ENCODE measurements at places on chromosomes 5 and 9.

GRCh38 chr5:11985993-11986392, 81.7 kb upstream of the CTNND2 start:
- no peak for DNase-seq

DNA sequence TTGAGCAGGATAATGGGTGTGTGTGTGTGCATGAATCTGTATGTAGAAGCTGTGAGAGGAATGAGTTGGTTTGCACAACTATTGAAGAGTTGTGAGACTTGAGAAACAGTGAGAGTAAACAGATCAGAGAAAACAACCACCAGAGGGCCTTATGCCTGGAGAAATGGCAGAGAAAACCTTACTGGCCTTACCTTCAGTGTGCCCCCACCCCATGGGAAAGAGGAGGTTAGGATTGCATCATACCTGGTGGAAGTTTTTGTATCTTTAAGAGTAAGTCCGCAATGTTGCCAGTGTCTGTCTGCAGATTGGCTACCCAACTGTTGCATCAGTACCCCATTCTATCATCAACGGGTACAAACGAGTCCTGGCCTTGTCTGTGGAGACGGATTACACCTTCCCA, 1909.4 kb upstream of the WWC1 start:
- no peak for DNase-seq

DNA sequence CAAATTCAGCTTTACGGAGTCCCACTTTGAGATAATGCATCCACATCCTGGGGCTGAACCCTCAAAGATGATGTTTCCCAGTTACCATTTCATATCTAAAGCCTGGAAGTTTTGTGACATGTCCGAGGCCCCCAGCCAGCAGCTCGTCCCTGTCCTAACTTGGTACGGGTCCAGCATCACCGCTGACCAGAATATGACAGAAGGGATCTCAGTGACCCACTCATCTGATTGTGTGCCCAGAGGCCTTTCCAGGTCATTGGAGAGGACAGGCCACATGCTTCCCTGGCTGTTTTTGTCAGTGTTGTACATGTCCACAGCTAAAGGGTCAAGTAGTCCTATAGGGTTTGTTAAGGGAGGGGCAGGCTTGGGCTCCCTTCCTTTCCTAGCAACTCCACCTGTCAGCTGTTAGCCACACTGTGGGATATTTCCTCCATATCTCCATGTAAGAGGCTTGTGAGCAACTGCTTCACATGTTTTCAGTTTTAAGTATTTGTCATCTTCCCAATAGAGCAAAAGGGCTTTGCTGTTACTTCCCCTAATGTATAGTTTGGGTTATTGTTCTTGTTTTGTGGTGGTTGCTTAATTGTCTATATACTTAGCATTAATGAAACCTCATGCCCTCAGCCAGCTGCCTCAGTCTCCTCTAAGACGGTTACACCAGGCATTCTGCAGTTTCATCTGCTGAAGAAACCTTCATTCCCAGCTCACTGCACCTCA, 33.4 kb downstream of the SECISBP2 start:
- DNase-seq: peak; percentile 68

GRCh38 chr9:131485728-131486422, 16.8 kb upstream of the POMT1 start:
- DNase-seq: no peak

DNA sequence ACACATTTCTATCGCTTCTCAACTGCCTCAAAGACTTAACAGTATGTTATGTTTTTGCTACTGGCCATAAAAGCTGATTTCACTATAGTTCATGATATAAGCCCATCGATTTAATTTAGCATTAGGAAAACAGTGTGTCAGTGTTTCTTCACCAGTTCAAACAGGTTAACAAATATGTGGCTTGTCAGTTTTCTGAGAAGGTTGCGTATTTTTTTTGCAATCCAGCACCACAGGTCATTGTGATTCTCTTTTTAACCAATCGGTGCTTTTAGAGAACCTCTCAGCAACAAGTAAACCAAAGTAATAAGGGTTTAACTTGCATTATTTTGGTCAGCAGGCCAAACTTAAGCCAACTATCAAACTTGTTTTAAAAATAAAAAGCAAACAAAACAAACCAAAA, 409.6 kb downstream of the NFIB start:
- DNase-seq: no peak

DNA sequence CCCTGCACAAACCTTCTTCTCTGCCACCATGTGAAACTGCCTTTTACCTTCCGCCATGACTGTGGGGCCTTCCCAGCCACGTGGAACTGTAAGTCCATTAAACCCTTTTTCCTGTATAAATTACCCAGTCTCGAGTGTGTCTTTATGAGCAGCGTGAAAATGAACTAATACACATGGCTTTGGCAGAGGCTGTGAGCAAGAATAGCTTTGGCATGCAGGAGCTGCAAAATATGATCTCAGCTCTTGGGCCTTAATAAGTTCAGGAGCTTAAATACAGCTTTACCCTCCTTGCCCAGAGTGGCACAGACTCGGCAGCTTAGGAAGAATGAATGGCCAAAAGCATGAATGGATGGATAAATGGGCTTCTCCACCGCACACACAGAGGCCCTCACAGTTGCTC, 15.7 kb upstream of the SLC36A1 start:
- no peak for DNase-seq

GRCh38 chr9:20373263-20373662, 249.0 kb downstream of the MLLT3 start:
- DNase-seq: no peak

GRCh38 chr5:103333376-103333775, 74.8 kb downstream of the MACIR start:
- no peak for DNase-seq

GRCh38 chr5:141762790-141763368, 80.8 kb upstream of the ARAP3 start:
- DNase-seq: no peak

DNA sequence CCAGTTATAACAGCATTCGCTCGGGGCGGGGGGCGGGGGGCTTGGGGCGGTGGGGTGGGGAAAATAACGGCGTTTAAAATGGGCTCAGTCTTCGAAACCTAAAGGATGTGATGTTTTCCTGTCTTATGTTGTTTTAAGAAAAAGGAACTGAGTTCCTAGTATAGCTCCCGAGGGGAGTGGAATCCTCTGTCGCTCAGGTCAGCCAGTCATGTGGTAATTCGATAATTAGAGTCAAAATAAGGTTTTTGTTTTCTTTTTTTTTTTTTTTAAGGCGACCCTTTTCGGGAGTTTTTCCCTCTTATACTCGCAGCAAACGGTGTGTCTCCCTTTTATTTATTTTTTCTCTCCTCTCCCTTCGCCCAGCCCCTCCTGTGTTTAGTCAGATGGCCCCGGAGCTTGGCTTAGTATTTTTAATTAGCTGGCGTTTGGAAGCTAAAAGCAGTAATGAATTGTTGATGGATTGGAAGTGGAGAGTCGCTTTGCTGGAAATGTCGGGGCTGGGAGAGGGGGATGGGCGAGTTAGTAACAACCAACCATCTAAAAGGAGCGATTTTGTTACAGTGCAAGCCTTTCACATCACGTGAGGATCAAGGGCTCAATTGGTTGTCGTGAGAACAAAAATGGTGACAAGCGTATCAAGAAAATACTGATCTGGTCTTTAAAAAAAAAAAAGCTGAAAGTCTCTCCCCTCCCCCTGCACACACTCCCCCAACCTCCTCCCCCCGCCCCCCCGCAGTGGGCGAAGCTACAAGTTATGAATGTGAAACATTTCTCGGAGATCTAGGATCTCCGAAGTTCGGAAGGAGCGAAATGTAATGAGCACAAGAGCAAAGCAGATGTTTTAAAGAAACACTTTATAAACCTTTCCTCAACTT, 714 bp upstream of the ZNF608 start:
- peak; percentile 89 for DNase-seq

GRCh38 chr9:93324191-93324834, 127.2 kb upstream of the FAM120A start:
- no peak for DNase-seq

DNA sequence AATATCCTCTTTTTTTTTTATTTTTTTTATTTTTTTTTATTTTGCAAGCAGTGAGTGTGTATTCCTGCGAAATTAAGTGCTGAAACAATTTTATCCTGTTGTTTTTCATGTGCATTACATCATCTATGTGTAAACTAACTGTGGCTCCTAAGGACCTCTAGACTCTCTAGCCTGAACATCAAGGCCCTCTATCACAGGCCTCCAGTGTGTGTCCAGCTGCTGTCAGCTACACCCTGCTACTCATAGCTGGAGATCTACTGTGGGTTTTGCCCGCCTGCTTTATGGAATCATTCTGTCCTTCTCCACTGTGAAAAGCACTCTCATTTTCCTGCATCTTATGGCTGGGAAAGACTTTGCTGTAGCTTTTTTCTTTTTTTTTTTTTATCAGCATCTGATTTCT, 157.8 kb downstream of the KCTD16 start:
- no peak for DNase-seq

- DNase-seq: no peak
Observed at GRCh38 chr5:131622633-131623032, 12.4 kb downstream of the RAPGEF6 start.

DNA sequence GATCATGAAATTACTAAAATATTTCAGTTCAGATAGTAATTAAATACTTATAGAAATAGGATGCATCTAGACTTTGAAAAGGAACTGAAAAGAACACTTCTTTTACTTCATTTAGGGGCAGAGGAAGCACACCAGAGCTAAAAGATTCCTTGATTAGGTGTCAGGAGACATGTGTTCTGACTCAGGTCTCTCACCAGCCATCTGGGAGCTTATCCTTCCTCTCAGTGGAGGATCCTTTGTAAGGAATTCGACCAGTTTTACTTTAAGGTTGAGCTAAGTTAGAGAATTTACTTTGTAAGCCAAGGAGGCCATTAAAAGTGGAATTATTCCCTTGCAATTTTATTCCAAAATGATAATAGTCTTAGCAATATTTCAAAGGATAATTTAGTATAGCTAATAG, 16.7 kb downstream of the VCAN start:
- no peak for DNase-seq

- DNase-seq: no peak
Observed at GRCh38 chr5:176153741-176154140, 84.5 kb upstream of the SIMC1 start.

GRCh38 chr5:144207875-144208444, 37.3 kb downstream of the KCTD16 start:
- no peak for DNase-seq
